Epithelial cell of proximal tubule (primary cell): ENCODE measurements at places on chromosomes 2 and 18.

- DNase-seq, result peak; percentile 65
Measured at GRCh38 chr2:36403675-36404230, 48.2 kb downstream of the CRIM1 start.

- no peak for DNase-seq
Measured at GRCh38 chr2:196959734-196960338, 33.3 kb upstream of the PGAP1 start.

DNA sequence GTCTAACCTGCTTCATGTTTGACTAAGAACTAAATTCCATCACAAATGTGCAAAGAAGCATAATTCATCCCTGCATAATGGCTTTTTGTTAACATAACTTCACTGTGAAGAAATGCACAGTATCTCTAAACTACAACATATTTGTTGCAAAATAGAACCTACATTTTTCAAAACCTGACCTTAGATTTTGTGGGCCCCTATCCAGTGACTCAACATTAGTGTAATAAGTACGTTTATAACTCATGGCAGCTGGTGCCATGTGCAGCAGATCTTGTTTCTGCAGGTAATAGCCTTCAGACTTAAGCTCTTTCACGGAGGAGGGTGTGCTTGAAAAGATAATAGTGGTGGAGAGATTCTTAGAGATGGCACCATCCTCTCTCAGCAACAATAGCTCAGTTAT, 28.6 kb upstream of the VWC2L start:
- no peak for DNase-seq

GRCh38 chr18:32439802-32440201, 30.9 kb downstream of the GAREM1 start:
- no peak for DNase-seq

- DNase-seq, result no peak
Measured at GRCh38 chr2:241495172-241496002, 13.0 kb downstream of the STK25 start.

GRCh38 chr18:68764016-68764415, 33.9 kb upstream of the CCDC102B start:
- DNase-seq, result no peak

DNA sequence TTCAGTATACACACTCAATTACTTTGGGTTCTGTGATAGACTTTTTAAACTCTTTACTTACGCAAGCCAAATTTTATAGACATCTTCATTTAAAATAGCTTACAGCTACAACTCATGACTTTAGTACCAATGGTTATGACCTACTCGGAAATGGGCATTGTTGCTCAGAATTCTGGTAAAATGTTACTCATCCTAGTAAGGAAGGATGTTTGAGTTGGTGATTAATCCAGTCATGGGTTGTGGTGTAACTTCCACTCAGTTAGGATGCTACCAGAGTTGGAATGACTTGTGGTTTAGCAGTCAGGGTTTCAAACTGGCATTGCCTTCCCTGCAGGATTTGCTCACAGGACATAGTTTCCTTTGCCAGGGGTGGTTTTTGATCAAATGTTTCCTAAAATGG, 7.4 kb upstream of the NPC1 start:
- peak; percentile 98 for DNase-seq

DNA sequence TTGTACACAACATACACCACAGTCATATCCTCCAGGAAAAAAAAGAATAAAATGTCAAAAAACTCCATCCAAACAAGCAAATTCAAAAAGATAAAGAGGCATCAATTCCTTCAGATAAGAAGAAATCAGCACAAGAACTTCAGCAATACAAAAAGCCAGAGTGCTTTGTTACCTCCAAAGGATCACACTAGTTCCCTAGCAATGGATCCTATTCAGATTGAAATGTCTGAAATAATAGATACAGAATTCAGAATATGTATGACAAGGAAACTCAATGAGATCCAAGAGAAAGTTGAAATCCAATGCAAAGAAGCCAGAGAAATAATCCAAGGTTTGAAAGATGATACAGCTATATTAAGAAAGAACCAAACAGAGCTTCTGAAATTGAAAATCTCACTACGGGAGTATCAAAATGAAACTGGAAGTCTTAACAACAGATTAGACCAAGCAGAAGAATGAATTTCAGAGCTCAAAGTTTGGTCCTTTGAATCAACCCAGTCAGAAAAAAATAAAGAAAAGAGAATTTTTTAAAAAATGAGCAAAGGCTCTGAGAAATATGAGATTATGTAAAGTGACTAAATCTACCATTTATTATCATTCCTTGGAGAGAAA, 80.6 kb downstream of the TRABD2A start:
- no peak for DNase-seq

DNA sequence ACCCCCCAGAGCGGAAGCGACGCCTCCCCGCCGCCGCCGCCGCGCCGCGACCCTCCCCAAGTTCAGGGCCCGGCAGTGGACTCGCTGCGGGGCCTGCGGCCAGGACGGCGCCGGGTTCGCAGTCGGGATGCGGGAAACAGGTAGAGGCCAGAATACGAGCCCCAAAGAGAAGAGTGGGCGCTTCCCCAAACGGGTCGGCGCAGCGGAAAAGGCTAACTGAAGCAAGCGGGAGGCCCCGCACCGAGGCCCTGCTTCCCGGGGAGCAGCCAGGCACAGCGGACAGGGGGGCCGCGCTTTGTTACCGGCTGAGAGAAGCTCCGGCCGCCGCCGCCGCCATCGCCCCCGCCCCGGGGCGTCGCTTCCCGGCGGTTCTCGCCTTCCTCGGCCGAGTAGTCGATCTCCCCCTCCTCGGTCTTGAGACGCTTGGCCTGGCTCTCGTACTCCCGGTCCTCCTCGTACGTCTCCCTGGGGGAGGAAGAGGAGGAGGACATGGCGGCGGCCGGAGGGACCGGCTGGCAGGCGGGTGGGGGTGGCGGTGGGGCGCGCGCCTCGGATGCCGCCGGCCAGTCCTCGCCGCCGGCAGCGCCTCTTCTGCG, 494 bp downstream of the HNRNPLL start:
- no peak for DNase-seq

DNA sequence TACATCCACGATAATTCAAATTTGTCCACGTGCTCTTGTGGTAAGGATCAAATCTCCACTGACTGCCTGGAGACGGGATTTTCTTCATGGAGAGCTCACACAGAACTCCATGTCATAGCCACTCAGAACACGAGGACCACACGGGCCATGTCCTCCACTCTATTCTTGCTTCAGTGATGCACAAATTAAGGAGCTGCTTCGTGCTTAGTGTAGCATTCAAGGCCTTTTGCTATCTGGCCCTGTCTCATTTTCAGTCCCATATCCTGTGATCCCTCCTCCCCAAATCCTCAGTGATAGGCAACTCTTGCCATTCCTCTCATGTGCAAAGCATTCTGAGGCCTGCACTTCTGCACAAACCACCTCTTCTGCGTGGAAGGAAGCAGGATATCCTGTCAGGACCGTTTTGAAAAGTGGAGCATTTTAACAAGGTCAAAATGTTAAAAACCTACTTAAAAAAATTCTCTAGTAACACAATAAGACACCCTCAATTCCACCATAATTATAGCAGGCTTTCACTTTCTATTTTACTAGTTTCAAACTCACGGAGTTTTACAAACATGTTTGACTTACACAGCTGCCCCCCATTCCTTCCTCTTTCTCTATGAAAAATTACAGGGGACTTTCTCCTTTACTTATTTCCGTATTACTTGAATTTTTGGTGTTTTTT, 35.2 kb downstream of the ST3GAL5 start:
- no peak for DNase-seq
